ENCODE measurements at places on chromosomes 13 and 19.

DNA sequence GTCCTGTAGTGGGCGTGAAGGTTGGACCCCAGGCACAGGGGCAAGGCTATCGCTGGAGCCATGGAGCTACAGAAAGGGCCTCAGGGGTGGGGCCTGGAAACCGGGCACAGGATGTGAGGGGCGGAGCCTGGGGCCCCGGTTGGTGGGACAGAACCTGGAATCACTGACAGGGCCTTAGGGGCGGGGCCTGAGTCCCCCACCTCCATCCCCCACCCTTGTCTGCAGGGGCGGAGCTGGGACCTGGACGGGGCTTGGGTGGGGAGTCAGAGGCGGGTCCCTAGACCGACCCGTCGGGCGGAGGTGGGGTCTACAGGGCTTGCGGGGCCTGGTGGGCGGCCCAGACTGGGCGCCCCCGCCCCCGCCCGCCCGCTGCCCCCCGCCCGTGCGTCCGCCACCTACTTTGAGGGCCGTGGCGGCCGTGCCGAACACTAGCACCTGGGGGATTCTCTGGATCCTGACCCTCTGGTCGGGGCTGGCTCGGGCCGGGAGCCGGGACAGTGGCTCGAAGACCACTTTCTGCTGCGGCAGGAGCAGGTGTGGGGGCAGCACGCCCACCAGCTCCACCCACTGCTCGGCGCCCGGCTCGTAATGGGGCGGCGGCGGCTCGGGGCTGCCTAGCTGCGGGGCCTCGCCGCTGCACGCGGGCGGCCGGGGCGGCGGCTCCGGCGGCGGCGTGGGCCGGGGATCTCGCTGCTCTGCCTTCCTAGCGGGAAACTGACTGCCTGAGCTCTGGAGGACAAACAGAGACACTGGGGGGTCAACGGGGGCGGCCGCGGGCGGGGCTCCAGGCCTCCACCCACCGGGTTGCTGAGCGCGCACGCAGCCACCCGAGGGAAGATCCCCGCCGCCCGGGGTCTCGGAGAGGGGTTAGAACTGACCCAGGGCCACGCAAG lies 26.3 kb downstream of the DCAF15 start:
- DNase-seq: peak; percentile 26

DNA sequence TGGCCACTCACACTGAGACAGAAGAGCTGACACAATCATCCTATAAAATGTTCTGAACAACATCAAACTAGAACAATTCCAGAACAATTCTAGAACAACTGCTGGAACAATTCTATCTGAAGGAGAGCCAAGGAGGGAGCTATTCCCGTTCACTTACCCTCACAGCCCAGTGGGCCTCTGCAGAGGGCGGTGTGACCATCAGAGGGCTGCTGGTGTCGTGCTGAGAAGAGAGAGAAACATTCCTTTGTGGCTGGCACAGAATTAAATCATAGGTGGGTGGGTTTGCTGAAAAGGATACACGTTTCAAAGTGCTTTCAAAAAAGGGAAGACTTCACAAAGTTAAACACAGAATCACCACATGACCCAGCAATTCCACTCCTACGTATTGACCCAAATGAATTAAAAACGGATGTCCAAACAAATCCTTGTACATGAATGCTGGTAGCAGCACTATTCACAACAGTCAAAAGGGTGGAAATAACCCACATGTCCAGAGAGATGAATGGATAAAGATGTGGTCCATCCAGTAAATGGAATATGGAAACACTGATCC lies 34.9 kb downstream of the EPS15L1 start:
- no peak for DNase-seq

GRCh38 chr13:21825801-21826200 lies 154.9 kb downstream of the FGF9 start:
- DNase-seq: no peak

DNA sequence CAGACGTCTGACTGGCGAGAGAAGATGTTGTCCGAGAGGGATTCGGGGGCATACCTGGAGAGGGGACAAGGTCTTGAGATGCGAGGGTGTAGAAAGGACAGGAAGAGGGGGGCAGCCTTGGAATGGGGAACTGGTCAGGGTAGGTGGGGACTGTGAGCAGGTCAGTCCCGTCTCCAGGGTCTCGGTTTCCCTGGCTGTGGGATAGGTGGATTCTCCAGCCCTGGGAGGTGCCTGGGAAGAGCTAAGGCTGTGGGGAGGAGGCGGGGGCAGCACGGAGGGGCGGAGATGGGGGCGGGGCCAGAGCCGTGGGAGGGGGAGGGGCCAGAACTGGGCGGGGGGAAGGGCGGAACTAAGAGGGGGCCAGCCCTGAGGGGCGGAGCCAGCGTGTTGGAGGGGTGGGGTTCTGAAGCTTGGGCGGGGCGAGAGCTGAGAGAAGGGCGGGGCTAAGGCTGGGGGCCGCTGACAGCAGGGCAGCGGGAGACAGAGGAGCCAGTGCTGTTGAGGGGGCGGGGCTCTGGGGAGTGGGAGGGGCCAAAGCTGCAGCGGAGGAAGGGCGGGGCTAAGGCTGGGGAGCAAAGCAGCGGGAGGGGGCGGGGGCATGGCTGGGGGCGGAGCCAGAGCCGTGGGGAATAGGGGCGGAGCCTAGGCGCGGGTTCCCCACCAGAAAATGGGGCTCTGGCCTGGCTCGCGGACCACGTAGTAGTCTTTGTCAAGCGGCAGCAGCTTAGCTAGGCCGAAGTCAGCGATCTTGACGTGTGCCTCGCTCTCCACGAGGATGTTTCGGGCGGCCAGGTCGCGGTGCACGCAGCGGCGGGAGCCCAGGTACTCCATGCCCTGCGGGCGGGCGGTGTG lies 9.5 kb upstream of the INSL3 start:
- DNase-seq: peak; percentile 69

DNA sequence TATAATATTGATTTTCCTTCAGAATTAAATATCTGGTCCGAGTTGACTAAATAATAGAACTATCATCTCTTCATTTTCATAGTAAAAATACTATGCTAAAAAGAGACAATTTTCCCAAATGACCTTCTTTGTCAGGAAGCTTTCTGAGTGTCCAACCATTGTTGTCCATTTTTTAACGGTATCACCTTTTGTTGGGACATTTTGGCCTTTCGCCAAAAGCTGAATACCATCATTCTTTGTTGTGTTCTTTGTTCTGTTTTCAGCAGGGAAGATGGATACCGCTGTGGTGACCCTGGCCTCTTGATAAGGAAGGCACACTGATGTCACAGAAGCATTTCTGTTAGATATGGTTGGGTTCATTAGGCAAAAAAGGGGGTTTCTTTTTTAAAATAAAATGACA lies 654.4 kb upstream of the GPC6 start:
- DNase-seq: no peak

GRCh38 chr13:30305456-30305970 lies 1.8 kb downstream of the KATNAL1 start:
- no peak for DNase-seq

- DNase-seq: peak; percentile 84
Measured at GRCh38 chr19:4914736-4915501, 5.6 kb downstream of the UHRF1 start.

- no peak for DNase-seq
Measured at GRCh38 chr13:111506125-111506524, 185.7 kb downstream of the TEX29 start.

GRCh38 chr19:6590827-6591319 lies at the start of gene CD70:
Gene CD70, minus strand, starts transcription at chr19:6591150. Its CDS starts 148 bp downstream, at chr19:6591002.
- no peak for DNase-seq

GRCh38 chr19:34666200-34666957 lies 10.6 kb downstream of the SCGB2B2 start:
- DNase-seq: no peak

- no peak for DNase-seq
Measured at GRCh38 chr13:31731921-31732320, 7.4 kb upstream of the RXFP2 start.

DNA sequence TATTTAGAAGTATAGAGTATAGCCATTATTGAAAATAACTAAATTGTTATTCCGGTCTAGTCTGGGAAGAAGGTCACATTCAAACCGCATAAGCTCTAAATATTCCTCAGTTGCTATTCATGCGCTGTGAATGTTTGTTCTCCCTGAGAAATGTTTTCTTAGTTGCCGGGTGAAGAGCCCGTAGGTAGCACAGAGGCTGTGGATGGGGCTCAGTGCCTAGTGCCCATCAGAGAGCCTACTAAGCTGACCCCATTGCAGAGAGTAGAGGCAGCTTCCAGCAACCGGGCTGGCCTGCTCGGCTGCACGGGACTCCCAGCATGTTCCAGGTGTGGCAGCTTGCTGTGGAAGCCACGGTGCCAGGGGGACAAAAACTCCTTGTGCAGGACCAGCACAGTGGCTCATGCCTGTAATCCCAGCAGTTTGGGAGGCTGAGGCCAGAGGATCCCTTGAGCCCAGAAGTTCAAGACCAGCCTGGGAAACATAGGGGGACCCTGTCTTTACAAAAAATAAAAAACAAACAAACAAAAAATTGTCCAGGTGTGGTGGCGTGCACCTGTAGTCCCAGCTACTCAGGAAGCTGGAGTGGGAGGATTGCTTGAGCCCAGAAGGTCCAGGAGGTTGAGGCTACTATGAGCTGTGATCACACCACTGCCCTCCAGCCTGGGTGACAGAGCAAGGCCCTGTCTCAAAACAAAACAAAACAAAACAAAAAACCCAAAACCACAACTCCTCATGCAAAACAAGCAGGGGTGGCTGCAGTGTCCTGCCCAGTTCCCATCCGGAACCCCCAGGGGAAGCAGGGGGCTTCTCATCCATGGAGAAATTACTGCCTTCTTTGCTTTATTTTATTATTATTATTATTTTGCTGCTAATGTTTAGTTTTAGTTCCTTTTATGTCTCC lies 82.5 kb downstream of the KCTD15 start:
- no peak for DNase-seq

DNA sequence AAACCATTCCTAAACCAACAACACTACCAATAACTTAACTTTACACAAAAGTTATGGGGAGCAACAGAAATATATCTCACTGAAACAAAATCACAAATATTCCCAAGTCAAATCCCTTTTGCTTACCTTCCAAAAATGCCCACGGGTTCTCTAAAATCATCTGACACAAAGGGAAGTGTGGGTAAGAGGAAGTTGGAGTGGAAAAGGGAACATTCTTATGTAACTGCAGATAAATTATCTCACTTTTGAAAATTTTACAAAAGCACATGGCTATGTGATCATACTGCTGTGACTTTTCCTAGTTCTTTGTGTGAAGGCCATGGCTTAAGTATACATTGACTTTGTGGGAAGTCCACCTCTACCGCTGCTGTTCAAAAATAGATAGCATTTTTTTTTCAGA lies 350.5 kb downstream of the GPC6 start:
- no peak for DNase-seq

DNA sequence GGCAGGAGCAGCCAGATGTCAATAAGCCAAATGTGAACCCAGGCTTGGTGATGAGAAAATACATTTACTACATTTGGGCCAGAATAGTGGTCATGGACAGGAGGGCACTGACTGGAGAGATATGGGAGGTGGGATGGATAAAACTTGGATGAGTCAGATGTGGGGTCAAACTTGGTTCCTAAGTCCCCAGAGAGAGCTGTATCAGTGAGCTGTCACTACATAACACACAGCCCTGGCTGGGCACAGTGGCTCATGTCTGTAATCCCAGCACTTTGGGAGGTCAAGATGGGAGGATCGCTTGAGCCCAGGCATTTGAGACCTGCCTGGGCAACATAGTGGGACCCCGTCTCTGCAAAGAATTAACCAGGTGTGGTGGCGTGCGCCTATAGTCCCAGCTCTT lies 51.6 kb upstream of the EHD2 start:
- no peak for DNase-seq

GRCh38 chr19:16435238-16435917 lies 36.4 kb downstream of the EPS15L1 start:
- peak; percentile 99 for DNase-seq

DNA sequence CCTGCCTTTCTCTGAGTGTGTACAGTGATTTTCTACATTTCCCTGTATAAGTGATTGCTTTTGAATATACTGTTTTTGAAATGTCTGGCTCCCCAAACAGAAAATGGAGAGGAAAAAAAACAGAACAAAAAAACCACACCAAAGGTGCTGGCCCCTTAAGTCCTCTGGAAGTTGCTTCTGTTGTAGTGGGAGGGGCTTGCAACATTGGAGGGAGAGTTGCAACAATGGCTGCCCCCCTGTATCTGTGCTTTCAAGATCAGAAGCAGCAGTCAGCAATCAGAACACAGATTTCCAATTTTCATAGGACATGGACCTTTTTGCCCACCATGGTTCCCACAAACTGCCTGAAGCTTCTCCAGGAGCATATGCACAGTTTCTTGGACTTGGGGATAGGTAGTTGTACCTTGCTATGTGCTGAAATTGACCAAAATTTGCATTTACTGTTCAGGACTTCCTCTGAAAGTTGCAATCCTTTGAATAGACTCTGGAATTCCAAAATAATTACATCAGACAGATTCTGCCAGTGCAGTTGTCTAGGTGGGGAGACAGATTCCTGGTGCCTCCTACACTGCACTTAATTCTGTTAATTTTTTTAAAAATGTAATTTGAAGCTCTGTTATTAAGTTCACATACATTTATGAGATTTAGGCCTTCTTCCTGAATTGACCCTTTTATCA lies 13.8 kb downstream of the BIVM start:
- peak; percentile 32 for DNase-seq

GRCh38 chr13:100356889-100357288 lies 231.7 kb downstream of the GGACT start:
- peak; percentile 25 for DNase-seq

DNA sequence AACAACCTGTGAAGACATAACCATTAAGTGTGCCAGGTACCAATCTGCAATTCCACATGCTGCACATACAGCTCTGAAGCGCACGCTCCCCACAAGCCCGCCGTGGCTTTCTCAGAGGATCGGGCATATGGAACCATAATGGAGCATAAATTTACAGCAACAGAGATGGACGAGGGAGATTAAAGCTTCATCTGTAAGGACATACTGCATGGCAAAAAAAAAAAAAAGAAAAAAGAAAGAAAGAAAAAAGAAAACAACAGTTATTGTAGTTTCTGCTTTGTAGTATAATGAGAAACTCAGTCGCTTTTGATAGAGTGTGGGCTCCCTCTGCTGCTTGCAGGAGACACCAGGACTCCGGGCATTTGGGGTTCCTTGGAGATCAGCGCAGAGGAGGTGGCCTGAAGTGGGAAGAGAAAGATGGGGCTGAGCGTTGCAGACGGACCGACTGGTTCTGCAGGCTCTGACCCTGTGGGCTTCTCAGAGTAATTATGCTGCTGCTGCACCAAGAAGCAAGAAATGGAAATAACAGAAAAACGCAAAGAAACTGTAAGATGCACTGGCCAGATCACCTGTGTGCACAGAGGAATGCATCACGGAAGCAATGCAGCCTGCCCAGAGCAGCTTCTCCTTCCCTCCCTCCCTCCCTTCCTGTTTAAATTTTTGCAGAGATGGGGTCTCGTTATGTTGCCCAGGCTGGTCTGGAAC lies 10.8 kb upstream of the PDCD5 start:
- peak; percentile 50 for DNase-seq

GRCh38 chr19:51292971-51293370 lies 18.5 kb upstream of the IGLON5 start:
- no peak for DNase-seq

DNA sequence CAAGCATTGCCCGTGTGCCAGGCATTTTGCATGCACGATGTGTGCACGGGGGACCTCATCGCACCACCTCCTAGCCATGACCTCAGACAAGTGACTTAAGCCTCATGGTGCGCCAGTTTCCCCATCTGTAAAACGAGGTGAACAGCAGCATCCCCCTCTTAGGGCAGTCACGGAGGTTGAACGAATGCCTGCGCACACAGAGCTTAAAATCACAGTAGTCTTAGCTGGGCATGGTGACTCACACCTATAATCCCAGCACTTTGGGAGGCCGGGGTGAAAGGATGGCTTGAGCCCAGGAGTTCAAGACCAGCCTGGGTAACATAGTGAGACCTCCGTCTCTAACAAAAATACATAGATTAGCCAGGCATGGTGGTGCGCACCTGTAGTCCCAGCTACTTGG lies 48.6 kb downstream of the PIN1 start:
- no peak for DNase-seq

- DNase-seq: no peak
Measured at GRCh38 chr13:82506805-82507414, 1375.4 kb downstream of the SLITRK1 start.

GRCh38 chr19:55316646-55317045 lies 8.5 kb downstream of the TMEM150B start:
- no peak for DNase-seq

Data from astrocyte of the spinal cord (primary cell).